SHP77 (cell line): ENCODE measurements at places on chromosomes 3 and 15.

- no peak for DNase-seq
Measured at GRCh38 chr3:67940210-67940952, 286.0 kb upstream of the SUCLG2 start.

GRCh38 chr15:65893060-65893459 lies 23.8 kb downstream of the RAB11A start:
- DNase-seq = no peak

DNA sequence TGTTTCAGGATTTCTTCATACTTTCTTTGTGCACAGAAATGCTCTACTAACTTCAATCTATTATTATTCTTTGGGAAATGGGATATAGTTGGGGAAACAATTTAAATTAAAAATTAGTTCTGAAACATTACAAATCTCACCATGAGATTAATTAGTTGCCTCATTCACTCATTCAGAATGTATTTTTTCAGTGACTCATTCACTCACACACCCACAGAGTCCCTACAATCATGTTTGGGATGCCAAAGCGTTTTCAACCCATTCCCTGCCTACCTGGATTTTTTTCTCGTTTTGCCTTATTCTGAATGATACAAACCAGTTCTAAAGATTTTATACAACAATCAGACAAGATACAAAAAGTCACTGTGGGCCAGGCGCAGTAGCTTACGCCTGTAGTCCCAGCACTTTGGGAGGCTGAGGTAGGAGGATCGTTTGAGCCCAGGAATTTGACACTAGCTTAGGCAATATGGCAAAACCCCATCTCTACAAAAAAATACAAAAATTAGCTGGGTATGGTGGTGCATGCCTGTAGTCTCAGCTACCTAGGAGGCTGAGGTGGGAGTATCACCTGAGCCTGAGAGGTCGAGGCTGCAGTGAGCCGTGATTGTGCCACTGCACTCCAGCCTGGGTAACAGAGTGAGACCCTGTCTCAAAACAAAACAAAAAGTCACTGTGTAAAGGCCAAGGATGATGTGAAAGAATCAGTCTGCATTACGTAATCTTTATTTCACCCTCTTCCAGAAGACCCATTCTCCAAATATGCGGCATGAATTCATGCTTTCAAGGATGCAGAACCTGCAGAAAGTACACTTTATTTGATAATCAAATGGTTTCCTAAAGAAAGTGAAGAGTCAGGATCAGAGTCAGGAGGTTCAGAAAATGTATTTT lies 34.8 kb upstream of the ARHGEF3 start:
- DNase-seq = no peak

DNA sequence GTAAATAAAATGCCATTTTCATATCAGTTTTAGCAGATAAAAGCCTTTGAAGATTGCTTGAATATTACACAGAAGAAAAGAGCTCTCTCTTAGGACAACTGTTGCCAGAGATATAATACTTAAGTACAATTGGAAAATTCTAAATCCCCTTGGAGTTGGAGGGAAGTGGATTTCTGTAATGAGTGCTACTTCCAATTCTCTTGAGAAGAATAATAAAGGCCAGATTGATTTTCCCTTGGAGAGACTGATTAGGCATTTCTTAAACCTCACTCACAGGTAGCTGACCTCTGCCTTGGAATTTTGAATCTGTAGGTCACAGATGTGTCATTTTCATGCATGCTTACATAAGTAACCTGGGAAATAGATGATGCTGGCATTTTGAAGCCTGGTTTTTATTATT lies 29.8 kb upstream of the PSMD6 start:
- DNase-seq = no peak

DNA sequence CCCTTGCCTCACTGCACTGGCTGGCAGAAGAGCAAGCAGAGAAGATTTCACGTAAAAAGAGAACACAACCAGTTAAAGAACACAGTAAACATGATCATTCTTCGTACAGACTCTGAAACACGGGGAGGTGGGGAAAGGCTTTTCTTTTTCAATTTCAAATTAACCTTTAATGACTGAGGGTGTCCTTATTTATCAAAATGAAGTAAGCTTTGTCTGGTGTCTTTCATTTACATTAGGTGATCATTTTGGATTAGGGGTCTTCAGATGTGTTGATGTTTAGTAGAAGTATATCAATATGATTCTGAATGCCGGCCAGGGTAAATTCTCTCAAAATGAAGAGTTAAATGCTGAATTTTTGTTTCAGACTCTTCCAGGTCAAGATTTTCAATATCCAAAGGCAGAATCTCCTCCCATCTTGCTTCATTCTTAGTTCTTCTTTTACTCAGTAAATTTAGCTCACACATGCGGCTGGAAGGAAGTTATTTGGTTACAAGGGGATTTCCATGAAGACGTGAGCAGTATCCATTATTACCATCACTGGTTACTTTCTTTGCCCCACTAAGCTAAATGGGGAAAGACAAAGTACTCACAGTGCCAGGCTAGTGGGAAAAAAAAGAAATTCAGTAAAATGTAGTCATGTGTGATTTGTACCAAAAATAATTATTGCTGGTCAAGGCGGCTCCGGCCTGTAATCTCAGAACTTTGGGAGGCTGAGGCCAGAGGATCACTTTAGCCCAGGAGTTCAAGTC lies 272.2 kb upstream of the NR2F2 start:
- no peak for DNase-seq

DNA sequence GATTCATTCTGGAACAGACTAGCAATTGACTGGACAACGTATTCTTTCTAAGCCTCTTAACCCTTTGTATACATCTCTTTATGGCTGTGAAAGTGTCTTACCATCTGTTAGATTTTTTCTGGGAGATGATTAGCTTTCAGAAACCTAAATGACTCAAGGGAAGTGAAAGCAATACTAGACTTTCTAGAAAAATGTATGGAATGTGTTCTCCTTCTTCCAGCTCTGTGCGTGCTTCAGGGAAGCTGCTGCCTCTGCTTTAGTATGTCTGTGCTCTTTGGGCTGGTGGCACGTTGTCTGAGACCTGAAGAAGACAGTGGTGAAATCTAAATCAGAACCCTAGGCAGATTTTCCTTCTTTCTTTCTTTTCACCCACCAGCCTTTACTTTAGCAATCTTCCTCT lies 89.5 kb downstream of the ITPR1 start:
- no peak for DNase-seq

- DNase-seq = peak; percentile 1
Measured at GRCh38 chr3:83968356-83968755, 990.4 kb upstream of the CADM2 start.

GRCh38 chr3:133127381-133127780 lies 89.2 kb downstream of the TMEM108 start:
- DNase-seq = no peak

- peak; percentile 17 for DNase-seq
Measured at GRCh38 chr3:170355738-170356595, 1.5 kb upstream of the SKIL start.

GRCh38 chr3:9248522-9249271 lies 749 bp downstream of the SRGAP3 start:
- no peak for DNase-seq

- no peak for DNase-seq
Measured at GRCh38 chr15:70562906-70563305, 200.5 kb downstream of the UACA start.

- no peak for DNase-seq
Measured at GRCh38 chr3:86985181-86985826, 5.6 kb downstream of the VGLL3 start.

DNA sequence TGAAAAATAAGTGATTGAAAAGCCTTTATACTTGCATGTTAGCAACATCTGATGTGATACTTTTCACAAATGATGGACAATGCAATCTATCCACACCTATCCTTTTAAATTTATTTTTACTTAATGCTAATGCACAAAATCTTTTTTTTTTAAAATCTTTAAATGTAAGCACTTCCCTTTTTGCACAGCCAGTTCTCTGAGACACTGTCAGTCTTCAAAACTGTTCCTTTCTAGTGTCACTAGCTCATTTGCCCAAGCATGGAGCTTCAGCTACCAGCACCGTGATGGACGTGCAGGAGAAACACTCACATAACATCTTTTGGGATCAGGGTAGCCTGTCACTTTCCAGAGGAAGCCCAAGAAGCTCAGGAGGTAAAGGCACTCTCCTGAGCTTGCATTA lies 50.1 kb downstream of the NR1D2 start:
- no peak for DNase-seq

GRCh38 chr3:10918011-10918410 lies 74.5 kb upstream of the SLC6A1 start:
- no peak for DNase-seq

- DNase-seq = no peak
Measured at GRCh38 chr15:40075298-40076044, 33.2 kb downstream of the BMF start.

GRCh38 chr15:28907338-28907960 lies 21.7 kb downstream of the APBA2 start:
- DNase-seq = no peak

DNA sequence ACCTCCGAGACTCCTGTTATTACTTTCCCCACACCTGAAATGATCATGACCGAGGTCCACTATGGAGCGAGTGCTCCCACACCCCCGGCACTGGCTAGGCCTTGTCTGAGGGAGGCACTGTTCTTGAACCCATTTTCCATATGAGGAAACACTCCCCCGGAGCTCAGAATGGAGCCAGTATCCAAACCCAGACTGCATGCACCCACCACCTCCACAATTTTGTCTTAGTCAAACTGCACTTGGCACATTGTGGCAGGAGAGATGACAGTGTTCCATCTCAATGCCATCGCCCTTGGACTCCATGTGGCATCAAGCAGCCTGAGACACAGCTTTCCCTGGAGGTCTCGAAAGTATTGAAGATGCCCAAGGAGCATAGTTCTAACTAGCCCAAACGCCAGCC lies 154.1 kb downstream of the NUP210 start:
- DNase-seq = no peak

DNA sequence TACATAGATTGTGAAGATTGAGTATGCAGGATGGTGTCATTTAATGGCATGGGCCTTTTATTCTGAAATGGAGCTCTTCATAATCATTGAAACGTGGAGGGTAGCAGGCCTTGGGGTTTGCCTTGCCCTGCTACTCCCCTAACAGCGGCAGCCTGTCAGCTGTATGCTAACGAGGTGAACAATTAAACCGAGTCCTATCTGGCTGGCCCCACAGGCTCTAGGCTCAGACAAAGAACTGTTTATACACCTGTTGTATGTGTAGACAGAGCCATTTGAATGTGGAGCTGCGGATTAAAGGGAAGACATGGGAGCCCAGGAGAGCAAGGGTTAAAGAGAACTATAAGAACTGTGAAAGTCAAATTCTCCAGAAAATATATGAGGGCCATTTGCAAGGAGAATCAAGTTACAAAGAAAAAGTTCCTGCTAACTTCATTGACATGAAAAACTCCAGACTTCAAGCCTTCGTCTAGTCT lies 116.7 kb upstream of the CGNL1 start:
- peak; percentile 99 for DNase-seq

GRCh38 chr15:85545752-85546151 lies 165.3 kb downstream of the AKAP13 start:
- DNase-seq = no peak

- DNase-seq = no peak
Measured at GRCh38 chr3:40924559-40925141, 274.7 kb upstream of the CTNNB1 start.

GRCh38 chr15:60121845-60122244 lies 117.7 kb downstream of the FOXB1 start:
- DNase-seq = no peak

GRCh38 chr3:127682561-127682960 lies 9.8 kb downstream of the ABTB1 start:
- DNase-seq = no peak

GRCh38 chr15:72591361-72591760 lies 63.1 kb upstream of the GOLGA6B start:
- DNase-seq = no peak

DNA sequence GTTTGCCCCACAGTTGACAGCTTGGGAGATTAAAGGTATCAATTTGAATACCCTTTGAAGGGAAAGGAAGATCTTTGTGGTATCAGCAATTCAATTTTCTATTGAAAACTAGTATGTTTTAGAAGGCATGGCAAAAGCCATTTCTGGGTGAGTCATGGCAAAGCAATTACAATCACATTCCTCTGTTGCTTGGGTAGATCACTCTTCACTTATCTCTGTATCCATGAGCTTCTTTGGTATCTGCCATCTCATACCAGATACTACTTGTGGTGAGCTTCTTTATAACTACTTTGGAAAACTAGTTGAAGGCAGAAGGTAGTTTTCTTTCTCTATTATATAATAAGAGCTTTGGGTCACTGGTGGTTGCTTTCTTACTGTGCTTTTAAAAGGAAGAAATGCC lies 28.3 kb upstream of the LSAMP start:
- DNase-seq = no peak

DNA sequence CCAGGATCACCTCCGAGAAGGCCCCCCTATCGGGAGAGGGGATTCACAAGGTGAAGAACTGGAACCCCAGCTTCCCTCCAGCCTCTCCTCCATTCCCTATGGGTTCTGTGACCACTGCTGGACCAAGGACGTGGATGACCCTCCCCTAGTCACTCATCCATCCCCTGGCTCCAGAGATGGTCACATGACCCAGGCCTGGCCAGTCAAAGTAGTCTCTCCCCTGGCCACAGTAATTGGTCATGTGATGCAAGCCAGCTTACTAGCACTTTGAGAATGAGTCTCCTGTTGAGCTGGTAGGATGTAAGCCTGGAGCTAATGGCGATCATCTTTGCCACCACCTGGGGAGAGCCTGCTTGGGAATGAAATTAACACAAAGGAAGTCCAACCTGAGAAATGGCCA lies 3.9 kb downstream of the CAMK1 start:
- no peak for DNase-seq
